Activated naive CD8-positive, alpha-beta T cell treated with anti-CD3 and anti-CD28 coated beads, Interleukin-2, amount 50 U/mL, for 24 hours (primary cell): ENCODE measurements at places on chromosomes 11 and 22.
A peak's percentile ranks its signal among the peaks of the same experiment; 100 is the strongest.

DNA sequence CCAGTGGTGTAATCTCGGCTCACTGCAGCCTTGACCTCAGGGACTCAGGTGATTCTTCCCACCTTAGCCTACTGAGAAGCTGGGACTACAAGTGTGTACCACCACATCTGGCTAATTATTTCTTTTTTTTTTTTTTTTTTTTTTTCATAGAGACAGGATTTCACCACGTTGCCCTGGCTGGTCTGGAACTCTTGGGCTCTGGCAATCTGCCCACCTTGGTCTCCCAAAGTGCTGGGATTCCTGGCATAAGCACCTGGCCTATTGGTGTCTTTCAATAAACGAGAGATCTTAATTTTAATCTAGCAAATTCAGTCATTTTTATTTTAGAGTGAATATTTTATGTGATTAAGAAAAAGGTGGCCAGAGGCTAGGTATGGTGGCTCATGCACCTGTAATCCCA is 40.1 kb downstream of the DGCR2 start:
- no peak for DNase-seq

GRCh38 chr11:8913961-8914660 is 3.1 kb downstream of the AKIP1 start:
- peak; percentile 54 for DNase-seq

DNA sequence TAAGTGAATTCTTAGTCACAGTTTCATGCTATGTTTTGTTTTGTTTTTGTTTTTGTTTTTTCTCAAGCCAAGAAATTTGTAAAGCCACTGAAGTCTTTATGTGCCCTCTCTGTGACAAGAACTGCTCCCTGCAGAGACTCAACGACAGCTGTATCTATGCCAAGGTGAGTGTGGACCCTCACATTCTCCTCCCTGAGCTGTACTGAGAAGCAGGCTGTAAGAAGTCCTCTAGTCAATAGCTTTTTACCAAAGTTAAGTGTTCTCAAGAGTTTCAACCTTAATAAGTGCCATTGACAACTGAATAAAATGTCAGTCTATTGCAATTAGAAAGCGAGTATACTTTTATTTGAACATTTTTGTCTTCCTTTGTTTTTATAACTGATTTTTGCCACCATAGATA is 18.9 kb downstream of the MUC15 start:
- DNase-seq: no peak

DNA sequence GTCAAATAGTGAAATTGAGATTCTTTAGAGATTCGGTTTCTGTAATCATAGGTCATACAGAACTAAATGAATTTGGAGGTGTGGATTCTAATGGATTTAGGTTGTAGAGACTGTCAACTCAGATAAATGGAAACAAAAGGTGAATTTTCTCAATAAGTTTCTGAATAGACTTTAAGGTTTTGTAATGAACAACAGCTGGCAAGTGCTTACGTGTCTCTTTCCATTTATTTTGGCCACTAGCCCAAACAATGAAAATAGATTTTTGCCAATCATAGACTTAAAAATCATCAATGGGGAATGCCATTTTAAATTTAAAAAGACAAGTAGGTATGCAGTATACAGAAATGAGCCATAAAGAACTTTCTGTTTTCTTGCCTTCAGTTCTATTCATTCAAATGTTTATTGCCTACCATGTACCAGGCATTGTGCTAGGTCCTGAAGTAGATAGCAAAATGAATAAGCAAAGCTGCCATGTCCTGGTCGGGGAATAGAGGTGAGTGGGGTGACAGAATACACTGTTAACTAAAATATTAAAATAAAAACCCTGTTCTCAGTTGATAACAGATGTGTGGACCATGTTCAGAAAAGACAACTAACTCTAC is 16.9 kb upstream of the TMEM135 start:
- DNase-seq: no peak

GRCh38 chr22:32859743-32860142 is 58.2 kb downstream of the TIMP3 start:
- no peak for DNase-seq

DNA sequence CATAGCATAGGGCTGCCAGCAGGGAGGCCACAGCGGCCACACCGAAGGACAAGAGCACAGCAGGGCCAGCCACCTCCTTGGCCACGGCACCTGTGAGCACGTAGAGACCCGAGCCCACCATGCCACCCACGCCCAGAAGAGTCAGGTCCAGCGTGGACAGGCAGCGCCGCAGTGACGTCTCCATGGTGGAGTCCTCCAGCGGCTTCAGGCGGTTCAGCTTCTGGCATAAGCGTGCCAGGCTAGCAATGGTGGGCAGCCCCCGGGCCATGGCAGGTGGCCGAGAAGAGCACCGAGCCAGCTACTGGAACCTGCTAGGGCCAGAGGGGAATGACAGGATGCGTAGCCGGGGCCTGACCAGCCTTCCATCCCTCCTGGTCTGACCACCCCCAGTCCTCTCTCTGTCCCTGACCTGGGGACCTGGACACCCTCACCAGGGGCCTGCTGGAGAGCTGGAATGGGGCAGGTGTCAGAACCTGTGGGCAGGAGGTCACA is 770 bp downstream of the SLC7A4 start:
- no peak for DNase-seq
